ENCODE measurements at places on chromosomes 1 and 21. TPM values are rescaled to one million over a fixed set of nuclear protein-coding genes. Genes with fewer than 3 reads are reported as not detected.
A peak's percentile ranks its signal among the peaks of the same experiment; 100 is the strongest.

DNA sequence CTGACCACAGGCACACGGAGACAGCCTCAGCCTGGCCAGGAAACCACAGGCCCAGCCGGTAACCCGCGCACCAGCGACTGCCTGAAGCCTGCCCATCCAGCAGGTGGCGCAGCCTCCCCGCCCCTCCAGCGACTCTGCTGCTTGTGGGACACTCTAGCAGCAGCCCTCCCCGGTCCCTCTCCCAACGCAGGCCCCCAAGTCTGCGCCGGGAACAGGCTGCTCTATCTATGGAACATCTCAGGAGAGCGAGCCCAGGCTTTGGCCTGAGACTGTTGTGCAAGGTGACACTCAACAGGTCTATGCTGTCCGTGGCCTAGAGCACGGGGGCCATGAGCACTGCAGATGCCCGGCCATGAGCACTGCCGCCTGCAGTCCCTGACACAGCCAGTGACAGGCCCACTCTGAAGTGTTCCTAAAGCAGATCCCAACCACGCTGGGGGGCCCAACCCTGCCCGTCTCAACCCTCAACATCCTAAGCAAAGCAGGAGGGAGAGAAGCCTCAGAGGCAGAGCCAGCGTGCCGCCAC lies 28.4 kb downstream of the WDR4 start:
- DNase-seq: peak; percentile 12

DNA sequence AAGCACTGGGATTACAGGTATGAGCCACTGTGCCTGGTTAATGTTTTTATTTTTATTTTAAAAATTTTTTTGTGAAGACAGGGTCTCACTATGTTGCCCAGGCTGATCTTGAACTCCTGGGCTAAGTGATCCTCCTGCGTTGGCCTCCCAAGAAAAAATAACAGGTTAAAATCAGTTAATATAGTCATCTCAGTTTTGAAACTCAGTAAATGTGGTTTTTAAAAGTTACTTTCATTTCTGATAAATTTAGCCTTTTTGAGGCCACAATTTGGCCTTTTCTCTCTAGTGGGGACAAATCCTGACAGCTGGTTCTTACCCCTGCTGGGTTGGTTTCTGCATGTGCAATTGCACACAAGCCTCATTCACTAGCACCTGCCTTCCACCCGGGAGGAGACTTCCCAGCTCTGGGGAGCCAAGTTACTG lies 13.3 kb downstream of the PMF1 start:
- DNase-seq: no peak

Gene CTSS
- total RNA-seq: 0.03 TPM

Gene USP33
- total RNA-seq: 33.5 TPM

- DNase-seq: no peak
Measured at GRCh38 chr1:30705698-30706097, 17.7 kb downstream of the MATN1 start.

GRCh38 chr1:54081306-54082270 lies 28.2 kb downstream of the TCEANC2 start:
- DNase-seq: peak; percentile 82

Gene PDC
- total RNA-seq: not detected

- no peak for DNase-seq
Measured at GRCh38 chr1:27862671-27863537, 9.4 kb upstream of the THEMIS2 start.

GRCh38 chr1:247274605-247275256 lies 18.9 kb downstream of the VN1R5 start:
- no peak for DNase-seq

GRCh38 chr1:172939475-172939874 lies 111.3 kb downstream of the TNFSF18 start:
- no peak for DNase-seq

- peak; percentile 5 for DNase-seq
Measured at GRCh38 chr21:33490991-33491372, 534 bp downstream of the DNAJC28 start.

DNA sequence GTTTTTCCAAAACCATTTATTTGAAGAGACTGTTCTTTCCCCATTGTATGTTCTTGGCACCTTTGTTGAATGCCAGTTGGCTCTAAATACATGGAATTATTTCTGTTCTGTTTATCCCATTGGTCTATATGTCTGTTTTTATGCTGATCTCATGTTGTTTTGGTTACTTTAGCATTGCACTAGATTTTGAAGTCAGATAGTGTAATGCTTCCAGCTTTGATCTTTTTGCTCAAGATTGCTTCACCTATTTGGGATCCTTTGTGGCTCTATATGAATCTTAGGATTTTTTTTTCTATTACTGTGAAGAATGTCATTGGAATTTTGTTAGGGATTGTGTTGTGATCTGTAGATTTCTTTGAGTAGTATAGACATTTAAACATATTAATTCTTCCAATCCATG lies 139.2 kb upstream of the GPR52 start:
- no peak for DNase-seq

- no peak for DNase-seq
Measured at GRCh38 chr1:177703888-177704446, 265.9 kb downstream of the SEC16B start.

Gene DNTTIP2
- total RNA-seq: 10.4 TPM

Gene MPL
- not detected for total RNA-seq

DNA sequence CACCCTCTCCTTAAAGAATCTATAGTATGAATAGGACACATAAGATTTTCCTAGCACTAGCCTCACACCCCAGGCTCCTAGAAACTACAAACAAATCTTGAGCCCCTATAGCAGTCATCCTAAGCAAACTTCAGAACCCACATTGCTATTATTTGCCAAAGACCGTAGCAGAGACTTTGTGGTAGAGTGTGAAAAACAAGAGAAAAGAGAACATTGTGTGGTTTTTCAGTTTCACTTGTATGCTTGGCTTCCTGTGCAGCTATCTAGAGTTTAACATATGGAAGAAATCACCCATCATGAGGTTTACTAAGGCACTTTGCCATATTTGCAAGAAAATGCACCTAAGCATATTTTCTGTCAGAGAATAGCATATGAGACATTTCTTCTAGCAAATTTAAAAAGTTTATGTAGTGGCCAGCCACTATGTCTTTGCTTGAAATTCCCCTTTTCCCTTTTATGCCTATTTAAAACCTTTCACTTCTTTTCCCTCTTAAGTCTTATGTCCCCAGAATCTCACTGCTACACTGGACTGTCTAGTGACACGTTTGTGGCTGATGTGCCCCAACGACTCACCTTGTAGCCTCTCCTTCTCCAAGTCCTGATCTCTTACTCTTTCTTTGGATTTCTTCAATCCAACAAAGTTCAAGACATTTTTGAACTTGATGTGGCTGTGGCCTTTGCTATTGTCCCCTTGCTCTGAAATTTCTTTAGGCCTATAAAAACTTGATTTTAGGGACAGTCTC lies 25.6 kb downstream of the CCDC190 start:
- no peak for DNase-seq

Gene ILDR2
- total RNA-seq: 12.3 TPM
